Activated CD4-positive, alpha-beta T cell treated with anti-CD3 and anti-CD28 coated beads, Interleukin-2, amount 10 ng/mL, durations not matched to agents 7 days and 5 days (primary cell): ENCODE measurements at places on chromosomes 1 and 21. TPM values are rescaled to one million over a fixed set of nuclear protein-coding genes. Genes with fewer than 3 reads are reported as not detected.

DNA sequence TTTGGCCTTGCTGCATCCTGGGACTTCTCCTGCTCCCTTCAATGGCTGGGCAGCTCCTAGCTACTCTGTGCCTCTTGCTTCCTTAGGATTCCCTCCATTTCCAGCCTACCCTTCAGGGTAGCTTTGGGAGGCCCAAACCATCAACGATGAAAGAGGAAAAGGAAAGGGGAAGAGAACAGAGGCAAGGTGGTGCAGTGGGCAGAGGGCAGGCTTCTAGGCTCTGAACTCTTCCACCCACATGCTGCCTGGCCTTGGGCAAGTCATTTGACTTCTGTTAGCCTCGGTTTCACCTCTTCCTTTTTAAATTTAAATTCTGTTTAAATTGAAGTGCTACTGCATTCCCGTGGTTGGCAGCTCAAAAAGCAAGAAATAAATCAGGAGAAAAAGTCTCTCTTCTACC is 5.7 kb upstream of the PPM1J start:
- H3K36me3 ChIP-seq: no peaks in the 10 kb centered on the region
- H3K27ac ChIP-seq: no peak overlapping the region
- H3K4me1 ChIP-seq: peaks cover 22% of the 10 kb centered on the region
- no peak for DNase-seq
- no peak overlapping the region for H3K4me3 ChIP-seq

DNA sequence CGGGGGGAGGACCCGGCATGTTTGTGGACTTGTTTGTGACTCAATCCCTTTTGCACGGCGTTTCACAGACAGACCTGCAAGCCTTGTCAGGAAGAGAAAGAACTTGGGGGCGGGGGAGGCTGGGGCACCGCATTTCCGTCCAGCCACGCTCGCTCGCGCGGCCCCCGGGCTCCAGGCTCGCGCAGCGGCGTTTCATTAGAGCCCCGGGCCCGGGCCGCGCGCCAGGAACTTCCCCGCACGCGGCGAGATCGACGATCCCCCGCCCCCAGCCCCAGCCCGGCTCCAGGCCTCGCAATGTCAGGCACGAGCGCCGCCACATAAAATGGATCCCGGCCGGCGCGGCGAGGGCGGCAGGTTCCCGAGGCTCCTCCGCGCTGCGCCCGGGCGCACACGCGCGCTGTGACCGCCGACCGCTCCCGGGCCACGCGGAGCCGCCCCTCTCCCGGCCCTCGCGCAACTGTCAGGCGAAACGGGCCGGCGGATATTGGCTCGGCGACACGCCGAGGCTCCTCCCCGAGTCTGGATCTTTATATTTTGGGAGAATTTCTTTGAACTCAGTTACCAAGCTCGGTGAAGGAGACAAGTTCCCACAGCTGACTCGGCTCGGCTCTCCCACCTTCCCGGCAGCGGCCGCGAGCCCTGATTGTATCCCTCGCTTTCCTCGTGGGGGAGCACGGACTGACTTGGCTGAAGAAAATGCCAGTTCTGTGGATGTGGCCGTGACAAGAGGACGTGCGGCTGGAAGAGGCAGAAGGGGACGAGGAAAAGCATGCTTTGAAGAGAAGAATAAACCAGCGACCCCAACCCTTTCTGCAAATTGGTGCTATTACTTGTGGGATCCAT is at the start of gene KIF26B:
Gene KIF26B, plus strand, starts transcription at position 557 of the 843 bp plus-strand sequence. CDS start 440 bp downstream, outside the sequence.
- no peaks in the 10 kb centered on the region for H3K36me3 ChIP-seq
- peak; percentile 19 for DNase-seq
- peaks cover 24% of the 10 kb centered on the region for H3K4me1 ChIP-seq
- H3K27ac ChIP-seq: peak within 1 kb of the TSS; percentile 33
- H3K4me3 ChIP-seq: peak within 1 kb of the TSS; percentile 71

The FBLIM1 gene
- not detected for total RNA-seq

DNA sequence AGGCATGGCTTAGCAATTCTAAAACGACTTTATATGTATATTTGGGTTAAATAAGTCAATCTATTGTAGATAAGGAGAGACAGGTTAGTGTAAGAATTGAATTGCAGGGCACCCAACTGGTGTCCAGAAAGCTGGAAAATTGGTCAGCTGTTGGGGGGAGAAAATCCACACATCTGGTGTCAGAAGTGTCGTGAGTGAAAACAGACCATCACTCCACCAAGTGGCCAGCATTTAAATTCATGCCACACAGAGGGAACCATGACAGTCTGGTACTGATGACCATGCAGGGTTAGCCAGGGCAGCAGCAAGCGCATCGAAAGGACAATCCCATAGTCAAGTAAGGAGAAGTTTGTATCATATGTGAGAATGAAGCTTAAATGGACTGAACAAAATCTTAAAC is 11.7 kb downstream of the LAX1 start:
- peaks cover 3% of the 10 kb centered on the region for H3K4me1 ChIP-seq
- peaks cover 42% of the 10 kb centered on the region for H3K36me3 ChIP-seq
- H3K4me3 ChIP-seq: no peak overlapping the region
- H3K27ac ChIP-seq: no peak overlapping the region
- no peak for DNase-seq
- no peaks in the 10 kb centered on the region for H3K27me3 ChIP-seq

The FOXO6 gene
- not detected for total RNA-seq

- no peak overlapping the region for H3K27ac ChIP-seq
- no peak overlapping the region for H3K4me3 ChIP-seq
- H3K4me1 ChIP-seq: no peaks in the 10 kb centered on the region
- DNase-seq: no peak
- H3K27me3 ChIP-seq: no peaks in the 10 kb centered on the region
These were observed 18.5 kb downstream of the CLDN14 start for GRCh38 chr21:36461277-36461917.

DNA sequence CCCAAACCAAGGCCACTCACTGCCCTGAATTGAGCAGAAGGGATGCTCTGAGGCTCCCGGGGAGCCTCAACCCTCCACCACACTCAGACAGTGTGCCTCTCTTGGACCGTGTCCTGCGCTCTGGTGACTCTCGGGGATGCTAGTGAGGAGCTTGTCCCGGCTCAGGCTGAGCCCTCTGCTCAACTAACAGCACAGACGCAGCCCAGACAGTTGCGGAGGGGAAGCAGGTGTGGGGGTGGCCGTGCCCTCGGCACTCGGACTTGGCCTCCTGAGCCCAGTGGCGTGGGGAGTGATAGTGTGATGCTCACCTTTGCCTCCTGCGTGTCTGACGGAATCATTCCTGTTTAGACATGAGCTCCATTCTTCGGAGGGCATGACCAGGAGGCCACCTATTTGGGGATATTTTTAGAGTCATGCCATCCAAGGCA is 15.4 kb upstream of the SLC19A1 start:
- H3K4me1 ChIP-seq: peaks cover 8% of the 10 kb centered on the region
- peaks cover 9% of the 10 kb centered on the region for H3K27me3 ChIP-seq
- no peak overlapping the region for H3K4me3 ChIP-seq

DNA sequence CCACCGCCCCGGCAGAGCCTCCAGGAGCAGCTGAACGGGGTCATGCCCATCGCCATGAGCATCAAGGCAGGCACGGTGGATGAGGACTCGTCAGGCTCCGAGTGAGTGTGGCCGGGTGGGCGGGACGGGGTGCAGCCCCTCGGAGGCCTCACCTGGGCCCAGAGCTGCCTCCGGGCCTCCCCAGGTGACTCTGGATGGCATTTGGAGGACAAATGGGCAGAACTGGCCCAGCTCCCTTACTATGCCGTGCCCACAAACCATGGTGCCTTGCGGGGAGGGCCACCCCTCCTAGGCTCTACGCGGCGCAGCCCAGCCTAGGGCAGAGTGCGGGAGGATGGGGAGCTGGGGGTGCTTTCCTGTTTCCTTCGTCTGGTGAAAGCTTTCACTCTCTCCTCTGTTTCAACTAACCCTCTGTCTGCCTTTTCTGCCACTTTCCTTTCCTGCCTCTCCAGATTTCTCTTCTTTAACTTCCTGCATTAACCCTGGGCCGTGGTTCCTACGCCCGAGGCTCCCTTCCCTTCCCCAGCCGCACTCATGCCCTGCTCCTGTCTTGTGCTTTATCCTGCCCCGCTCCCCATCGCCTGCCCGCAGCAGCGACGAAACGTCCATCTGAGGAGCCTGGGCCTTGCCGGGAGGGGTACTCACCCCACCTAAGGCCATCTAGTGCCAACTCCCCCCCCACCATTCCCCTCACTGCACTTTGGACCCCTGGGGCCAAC is 9.2 kb downstream of the PSRC1 start:
- peaks cover 20% of the 10 kb centered on the region for H3K4me1 ChIP-seq
- peaks cover 2% of the 10 kb centered on the region for H3K36me3 ChIP-seq
- DNase-seq: no peak
- no peak overlapping the region for H3K4me3 ChIP-seq
- no peaks in the 10 kb centered on the region for H3K27me3 ChIP-seq
